ENCODE measurements at places on chromosomes 13 and 19. TPM values are rescaled to one million over a fixed set of nuclear protein-coding genes. Genes with fewer than 3 reads are reported as not detected.

The VSIG10L gene
- 2.2 TPM for total RNA-seq

The CRX gene
- not detected for total RNA-seq

- DNase-seq, result no peak
These were observed 201.5 kb downstream of the IRS2 start for GRCh38 chr13:109584844-109585361.

DNA sequence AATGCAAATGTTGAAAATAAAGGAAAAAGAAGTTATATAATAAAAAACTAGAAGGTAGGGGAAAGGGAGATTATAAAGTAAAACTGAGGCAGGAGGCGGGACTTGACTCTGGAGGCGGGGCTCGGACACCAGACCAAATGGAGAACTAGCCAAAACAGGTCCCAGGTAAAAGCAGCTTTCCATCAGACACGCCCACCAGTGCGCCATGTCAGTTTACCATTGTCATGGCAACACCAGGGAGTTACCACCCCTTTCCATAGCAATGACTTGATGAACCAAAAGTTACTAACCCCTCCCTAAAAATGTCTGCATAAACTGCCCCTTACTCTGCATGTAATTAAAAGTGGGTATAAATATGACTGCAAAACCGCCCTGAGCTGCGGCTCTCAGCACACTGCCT lies 70.9 kb downstream of the PEPD start:
- DNase-seq, result no peak

- DNase-seq, result no peak
These were observed 1561.0 kb upstream of the MIR17HG start for GRCh38 chr13:89786531-89786930.
